ENCODE measurements at places on chromosomes 2 and 18.

GRCh38 chr18:74451148-74451547 lies 6.0 kb downstream of the DIPK1C start:
- no peak for DNase-seq

GRCh38 chr18:36187193-36187825 lies at the start of gene MOCOS:
MOCOS (plus strand) TSS chr18:36187497; CDS start chr18:36187540, 43 bp downstream.
- no peak for DNase-seq

DNA sequence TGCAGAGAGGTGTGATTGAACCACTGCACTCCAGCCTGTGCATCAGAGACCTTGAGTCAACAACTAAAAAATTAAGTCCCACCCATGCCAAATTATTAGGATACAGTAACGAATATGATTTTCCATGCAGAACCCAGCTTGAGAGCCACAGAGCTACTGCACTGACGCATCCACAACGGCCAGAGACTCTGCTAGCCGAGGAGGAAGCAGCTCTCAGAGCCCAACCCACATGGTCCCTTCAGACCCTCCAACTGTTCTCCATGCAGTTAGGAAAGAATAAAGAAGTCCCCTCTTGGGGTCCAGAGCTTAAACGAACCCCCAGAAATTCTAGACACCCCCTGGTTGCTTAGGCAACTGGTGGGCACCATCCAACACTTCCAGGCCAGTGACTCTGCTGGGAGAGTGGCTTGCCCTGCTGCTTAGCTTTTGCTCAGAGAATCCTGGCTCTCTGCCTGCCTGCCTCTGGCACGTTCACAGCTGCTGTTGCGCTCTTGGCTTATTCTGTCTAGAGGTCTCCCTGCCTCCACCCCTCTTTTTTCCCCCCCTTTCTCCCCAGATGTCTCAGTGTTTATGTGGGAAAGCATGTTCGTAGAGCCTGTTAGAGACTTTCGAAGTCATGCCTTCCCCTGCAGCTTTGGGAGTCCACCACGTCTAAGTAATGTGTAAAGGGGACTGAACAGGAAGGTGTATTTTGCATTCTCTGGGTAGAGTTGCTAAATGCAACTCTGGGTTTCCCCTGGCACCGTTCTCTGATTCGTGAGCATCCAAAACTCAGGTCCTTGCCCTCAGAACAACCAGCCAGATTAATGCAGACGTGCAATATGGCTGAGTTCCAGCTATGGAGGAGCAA lies 26.0 kb upstream of the SP3 start:
- no peak for DNase-seq

DNA sequence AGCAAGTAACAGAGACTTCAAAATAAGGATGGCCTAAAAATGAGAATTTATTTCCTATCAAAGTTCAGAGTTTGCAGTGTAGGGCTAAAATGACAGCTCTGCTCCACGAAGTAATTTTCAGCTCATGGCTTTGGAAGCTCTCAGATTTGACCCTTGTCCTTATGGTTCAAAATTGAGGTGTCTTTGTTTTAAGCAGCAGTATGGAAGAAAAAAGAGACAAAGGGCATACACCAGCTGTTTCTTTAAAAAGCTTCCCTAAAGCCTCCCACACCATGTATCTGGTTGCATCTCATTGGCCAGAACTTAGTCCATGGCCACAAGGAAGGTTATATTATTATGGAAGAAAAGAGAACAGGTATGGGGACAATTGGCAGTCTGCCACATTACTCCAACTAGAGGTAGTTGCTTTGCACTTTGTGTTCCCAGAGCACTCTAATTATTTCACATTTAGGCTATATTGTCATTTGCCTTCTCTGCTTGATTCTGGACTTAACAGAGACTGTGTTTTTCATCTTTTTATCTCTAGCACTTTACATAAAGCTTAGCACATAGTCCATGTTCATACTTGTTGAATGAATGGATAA lies 180.4 kb downstream of the MCFD2 start:
- DNase-seq = no peak

DNA sequence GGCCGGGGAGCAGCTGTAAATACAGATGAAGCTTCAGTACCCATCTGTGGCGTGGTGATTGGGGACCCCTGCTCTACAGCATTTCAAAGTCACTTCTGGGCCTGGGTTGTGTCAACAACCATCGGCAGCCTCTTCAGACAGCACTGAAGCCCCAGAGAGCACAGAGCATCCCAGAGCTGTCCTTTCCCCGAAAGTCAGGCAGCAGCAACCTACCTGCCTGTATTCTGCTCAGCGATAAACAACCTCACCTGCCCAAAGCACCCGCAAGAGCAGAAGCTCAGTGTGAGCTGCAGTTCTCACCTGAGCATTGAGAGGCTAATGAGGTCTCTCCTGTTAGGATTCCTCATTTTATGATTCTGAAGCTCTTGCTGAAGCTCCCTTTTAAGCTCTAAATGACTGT lies 19.3 kb downstream of the TRABD2A start:
- DNase-seq = no peak

GRCh38 chr2:27752551-27753237 lies 18.8 kb upstream of the MRPL33 start:
- DNase-seq = no peak

GRCh38 chr2:2667690-2668089 lies 336.6 kb upstream of the MYT1L start:
- DNase-seq = no peak

DNA sequence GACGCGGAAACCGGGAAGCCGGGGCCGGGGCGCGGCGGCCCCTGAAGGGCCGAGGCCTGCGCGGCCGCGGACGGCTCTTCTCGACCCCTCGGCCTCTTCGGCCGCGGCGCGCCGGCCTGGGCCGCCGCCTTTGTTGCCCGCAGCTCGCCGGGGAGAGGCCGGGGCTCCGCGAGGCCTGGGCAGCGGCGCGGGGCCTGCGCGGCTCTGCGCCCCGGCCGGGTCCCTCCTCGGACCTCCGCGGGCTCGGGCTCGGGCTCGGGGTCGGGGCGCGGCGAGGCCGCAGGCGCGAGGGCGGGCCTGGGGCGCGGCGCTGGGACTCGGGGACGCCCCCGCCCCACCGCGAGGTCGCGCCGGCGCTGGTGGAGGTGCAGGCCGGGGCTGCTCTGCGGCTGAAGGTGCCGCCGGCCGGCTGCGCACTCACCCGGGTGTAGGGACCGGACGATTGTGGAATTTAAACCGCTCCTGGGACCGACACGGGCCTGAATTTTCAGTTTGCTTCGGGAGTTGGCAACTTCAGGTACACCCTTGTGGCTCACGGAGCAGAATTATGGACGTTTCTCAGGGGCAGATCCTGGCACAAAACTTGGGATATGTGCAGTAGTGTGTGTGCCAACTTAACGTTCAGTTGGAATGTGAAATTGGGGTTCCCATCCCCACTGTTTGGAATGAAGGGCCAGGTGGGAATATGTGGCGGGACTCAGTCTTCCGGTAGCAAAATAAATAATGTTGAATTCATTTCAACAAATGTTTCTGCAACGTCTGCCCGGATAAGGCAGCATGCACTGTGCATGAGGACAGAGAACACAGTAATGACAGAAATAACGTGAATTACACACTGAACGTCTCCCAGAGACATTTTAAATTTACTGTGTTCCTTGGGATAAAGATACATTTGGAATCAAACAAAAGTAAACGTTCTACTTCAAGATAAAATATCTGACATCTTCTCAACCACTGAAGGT lies 787 bp downstream of the SOCS6 start:
- DNase-seq = no peak

DNA sequence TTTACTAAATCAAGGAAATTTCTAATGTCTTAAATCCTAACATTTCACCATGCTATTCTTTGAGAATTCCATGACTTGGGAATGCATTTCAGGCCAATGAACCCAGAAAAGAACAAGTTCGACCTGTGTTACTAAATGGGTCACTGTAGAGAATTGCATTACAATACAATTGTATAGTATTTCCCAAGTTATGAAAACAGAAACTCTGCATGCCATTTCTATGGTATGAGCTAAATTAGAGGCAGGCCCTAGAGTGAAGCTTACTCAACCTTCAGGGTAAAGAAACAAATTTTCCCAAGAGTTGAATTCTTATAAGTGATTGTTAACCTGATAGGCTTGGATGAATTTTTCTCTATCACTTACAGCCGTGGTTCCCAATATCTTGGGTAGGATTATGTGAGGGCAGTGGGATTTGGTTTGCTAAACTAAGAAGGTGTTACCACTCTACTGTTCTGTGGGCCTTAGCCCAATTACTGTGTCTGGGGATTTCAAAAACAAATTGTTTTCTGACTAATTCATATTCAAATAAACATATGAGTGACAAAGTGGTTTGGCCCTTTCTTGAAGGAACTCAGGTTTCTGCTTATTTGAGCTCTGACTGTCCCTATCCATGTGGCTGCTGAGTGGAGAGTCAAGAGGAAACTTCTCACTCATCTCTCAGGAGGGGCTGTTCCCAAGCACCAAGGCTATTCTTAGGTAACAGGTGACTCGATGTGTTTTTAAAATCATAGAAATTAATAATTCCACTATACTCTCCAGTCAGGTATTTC lies 11.2 kb upstream of the SERPINB7 start:
- DNase-seq = no peak

DNA sequence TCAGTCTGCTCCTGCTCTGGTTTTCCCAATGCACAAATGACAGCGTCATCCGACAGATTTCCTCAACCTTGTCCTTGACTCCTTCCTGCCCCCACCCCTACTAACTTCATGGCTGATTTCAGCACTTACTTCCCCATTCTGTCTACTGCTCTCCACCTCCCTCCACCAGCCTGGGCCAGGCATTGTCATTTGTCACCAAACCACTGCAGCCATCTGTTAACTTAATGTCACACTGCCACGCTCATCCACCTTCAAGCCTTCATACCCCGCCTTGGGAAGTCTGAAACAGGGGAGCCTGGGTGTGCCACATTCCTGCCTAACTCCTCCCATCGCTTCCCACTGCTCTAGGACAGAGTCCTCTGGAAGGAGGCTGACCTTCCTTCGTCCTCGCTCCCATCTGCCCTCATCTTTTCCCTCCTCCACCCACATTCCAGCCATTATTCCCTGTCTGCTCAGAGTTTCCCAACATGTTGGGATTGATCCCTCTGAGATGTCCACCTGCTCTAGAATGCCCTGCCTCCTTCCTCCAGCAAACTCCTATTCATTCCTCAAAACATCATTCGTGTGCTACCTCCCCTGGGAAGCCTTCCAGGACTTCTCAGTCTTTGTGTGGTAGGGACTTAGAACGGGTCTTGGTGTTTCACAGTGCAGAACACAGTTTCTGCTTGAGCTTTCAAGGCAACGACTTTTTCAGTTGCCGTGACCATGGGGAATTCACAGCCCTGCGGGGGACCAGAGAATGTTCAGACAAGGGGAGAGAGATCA lies 42.2 kb upstream of the SMAD7 start:
- DNase-seq = no peak

GRCh38 chr2:167783261-167784083 lies 463.9 kb downstream of the STK39 start:
- no peak for DNase-seq

DNA sequence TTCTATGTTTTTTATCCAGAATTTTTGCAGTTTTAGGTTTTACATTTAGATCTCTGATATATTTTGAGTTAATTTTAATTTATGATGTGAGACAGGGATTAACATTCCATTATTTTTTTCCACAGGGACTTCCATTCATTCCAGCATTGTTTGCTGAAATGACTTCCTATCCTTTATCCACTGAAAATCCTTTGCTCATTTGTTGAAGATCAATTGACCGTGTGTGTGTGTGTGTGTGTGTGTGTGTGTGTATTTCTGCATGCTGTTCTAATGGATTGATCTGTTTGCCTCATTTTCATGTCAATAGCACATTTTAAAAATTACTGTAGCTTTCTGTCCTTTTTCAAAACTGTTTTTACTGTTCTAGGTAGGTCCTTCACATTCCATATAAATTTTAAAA lies 480.3 kb downstream of the DSC3 start:
- no peak for DNase-seq

- DNase-seq = no peak
Observed at GRCh38 chr2:28754321-28754720, 2.7 kb downstream of the PPP1CB start.

- peak; percentile 3 for DNase-seq
Observed at GRCh38 chr2:207711750-207712530, 500 bp downstream of the CCNYL1 start.

GRCh38 chr2:223328578-223328977 lies 273.6 kb downstream of the SCG2 start:
- no peak for DNase-seq

DNA sequence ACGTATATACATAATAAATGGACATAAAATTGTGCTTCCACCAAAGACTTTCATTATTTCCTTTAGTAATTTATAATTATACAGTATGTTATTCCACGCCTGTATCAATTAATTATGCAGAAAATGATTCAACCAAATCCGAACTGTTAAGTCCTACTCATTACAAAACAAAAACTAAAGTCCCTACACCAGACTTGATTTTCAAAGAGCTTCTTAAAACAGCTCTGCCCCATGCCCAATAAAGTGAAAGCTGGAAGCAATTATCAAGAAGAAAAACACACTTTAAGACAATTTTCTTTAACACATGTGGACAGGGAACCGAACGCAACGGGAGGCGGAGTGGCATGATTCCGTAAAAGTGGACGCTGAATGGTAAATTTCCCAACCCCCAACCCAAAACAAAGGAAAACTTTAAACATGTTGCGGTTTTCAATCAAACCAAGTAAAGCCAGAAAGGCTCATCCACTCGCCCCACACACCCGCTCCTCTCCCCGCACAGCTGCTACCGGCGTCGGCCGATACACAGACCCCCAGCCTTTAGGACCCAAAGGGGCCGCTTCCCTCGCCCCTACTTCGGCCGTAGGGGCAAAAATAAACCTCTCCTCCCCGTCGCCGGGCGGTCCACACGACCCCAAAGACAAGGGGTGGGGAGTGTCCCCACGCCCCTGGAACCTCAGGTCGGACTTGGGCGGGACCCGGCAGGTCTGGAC lies 705 bp downstream of the YES1 start:
- DNase-seq = no peak

DNA sequence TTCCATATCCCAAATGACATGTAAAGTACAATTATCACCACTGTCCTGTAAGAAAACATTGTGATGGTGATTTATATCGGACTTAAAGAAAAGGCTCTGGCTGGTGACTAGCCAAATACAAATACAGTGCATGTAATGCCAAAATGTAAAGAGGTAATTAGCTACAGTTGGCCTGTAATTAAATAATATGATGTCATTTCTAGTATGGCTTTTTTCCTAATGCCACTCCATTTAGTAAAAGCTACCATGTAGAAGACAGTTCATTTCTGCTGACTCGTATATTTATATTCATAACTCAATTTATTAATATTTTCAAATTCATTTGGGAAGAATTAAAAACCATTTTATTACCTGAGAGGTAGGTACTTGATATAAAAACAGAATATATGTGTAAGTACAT lies 815.7 kb downstream of the ERBB4 start:
- no peak for DNase-seq

DNA sequence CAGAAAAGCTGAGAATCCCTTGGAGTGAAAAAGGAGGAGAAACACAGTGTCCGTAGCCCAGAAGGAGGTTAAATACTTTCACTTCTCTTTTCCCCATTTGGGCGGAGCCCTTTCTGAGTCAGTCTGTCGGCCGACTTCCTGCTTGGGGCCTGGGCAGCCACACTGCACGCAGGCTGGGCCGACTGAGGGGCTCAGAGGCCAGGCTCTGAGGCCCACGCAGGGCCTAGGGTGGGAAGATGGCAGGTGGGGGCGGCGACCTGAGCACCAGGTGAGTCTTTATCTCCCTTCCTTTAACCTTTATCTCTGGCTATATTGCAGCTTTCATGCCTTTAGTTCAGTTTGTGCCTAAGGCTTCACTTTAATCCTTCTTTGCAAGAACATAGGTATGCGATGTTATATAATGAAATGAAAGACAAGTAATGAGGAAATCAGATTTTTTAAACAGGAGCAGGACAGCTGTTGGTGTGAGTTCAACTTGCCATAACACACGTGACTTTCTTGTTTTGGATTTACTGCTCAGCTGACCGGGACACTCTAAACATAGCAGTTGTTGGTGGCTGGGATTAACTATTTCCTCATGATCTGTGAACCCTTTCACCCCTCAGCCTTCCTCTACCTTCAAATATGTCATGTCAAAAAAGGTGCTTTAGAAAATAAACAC lies at the start of gene SP100:
TSS of gene SP100 (plus strand) at position 141 of the 661 bp plus-strand sequence. CDS start at position 237, 96 bp downstream.
- DNase-seq = no peak

Data from thoracic aorta (tissue), 2 donors.